ENCODE measurements at places on chromosomes 4 and X.

DNA sequence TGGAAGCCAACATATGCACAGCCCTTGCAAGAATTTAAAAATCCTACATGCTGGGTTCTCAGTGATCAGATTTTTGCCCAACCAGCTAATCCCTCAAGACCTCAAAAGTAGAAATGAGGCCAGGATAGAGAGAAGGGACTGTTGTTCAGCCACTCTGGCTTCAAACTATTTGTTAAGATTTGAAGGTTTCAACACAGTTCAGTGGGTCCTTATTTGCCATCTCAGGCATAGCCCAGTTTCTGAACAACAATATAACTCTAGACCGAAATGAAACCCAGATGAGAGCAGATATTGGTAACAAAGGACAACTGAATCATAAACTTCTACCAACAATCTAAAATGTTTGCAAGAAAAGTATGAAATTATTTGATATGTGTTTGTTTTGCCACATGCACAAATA, 237.3 kb downstream of the NR3C2 start:
- no peak for DNase-seq

- DNase-seq = no peak
Measured at GRCh38 chr4:79678472-79679202, 270.6 kb upstream of the GK2 start.

GRCh38 chr4:185276036-185276435, 66.6 kb downstream of the SNX25 start:
- no peak for DNase-seq

- no peak for DNase-seq
Measured at GRCh38 chr4:129604632-129605255, 508.8 kb downstream of the C4orf33 start.

All from cerebellum (tissue), 4 donors.